CD4-positive, alpha-beta T cell treated with Interleukin-4 for 4 hours (primary cell): ENCODE measurements at places on chromosomes 12 and 14.

GRCh38 chr12:121365416-121366062 lies 13.3 kb upstream of the ANAPC5 start:
- no peak for DNase-seq

DNA sequence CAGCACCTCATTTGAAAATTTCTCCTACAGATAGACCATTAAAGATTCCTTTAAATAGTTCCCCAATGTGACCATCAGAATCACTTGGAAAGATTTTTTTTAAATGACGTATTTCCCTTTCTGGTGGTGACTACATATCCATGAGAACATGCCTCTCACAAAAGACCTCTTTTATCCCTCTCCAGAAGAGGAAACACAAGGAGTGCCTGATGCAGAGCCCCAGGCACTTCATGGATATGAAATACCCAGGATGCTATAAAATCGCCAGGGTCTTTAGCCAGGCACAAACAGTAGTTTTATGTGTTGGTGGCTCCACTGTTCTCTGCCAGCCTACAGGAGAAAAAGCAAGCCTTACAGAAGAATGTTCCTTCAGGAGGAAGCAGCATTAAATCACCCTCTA lies 97.1 kb downstream of the ETNK1 start:
- DNase-seq, result no peak

- DNase-seq, result no peak
Observed at GRCh38 chr12:109018296-109018695, 2.6 kb downstream of the SVOP start.

DNA sequence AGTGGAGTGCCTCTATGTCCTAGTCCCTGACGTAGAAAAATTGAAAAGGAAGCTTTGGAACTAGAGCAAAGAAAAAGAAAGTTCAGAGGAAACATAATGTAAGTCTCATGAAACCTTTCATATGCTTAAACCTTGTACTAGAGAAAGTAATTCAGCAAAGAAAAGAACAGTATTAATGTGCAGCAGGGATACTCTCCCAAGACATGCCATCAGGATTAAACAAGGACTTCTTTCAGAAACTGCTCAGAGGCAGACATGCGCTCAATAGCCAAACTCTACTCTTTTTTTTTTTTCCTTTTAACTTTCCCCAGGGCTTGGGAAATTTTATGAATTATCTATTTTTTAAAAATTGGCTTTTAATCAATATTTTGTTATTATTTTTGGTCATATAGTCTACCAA lies 7.1 kb upstream of the ASB8 start:
- DNase-seq, result no peak

GRCh38 chr12:98370976-98371375 lies 144.4 kb upstream of the TMPO start:
- no peak for DNase-seq

DNA sequence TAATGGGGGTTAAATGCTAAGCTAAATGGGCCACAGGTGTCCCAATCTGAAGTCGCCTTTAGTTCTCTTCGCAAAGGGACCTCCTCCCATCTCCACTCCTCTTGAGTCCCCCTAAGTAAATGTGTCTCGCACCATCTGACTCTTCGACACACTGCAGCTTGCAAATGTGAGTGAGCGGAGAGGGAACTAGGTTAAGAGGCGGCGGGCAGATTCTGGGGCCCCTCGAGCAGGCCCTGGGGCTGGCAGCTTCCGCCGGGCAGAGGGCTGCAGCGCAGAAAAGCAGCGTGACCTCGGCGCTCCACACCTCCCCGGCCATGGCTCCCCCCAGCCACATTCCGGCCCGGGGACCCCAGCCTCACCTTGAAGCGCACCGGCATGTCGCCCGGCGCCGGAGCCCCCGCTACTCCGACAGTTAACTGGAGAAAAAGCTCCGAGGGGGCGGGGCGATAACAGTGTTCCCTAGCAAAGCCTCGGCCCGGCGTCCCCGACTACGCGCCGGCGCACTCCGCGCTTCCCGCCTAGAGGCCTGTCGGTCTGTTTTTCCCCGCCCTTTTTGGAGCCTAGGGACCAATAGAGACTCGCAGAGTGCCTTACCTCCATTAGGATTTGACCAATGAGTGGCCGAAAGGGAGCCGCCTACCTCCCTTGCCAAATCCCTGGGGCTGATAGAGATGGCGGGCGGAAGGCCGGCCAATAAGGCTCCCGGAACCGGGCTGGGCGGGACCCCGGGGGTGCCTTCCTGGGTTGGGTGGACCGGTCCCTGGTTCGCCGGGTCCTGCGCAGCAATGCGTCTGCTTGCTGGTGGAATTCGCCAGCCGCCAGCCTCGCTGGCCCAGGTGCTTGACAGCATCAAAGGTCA lies at the start of gene MDM1:
Gene MDM1 (minus strand): TSS at position 494 of the 859 bp plus-strand sequence. CDS start 117 bp downstream, at position 377.
- DNase-seq, result peak; percentile 98

DNA sequence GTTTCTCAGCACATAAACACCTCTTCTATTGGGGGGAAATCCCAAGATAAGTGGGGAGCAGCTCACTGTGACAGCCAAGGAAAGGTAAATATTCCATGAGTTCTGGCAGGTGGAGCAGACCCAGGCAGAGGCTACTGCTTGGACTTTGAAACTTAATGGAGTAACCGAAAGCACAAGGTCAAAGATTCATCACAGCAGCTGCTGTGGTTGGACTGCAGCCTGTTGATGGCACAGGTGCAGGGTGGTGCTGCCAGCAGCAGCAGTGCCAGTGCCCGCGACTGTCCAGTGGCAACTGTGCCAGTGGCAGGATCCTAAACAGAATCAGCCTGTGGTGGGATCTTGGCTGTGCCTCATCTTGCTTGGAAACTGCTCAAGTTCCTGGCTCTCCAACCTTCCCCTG lies 81.4 kb upstream of the ARID2 start:
- no peak for DNase-seq

DNA sequence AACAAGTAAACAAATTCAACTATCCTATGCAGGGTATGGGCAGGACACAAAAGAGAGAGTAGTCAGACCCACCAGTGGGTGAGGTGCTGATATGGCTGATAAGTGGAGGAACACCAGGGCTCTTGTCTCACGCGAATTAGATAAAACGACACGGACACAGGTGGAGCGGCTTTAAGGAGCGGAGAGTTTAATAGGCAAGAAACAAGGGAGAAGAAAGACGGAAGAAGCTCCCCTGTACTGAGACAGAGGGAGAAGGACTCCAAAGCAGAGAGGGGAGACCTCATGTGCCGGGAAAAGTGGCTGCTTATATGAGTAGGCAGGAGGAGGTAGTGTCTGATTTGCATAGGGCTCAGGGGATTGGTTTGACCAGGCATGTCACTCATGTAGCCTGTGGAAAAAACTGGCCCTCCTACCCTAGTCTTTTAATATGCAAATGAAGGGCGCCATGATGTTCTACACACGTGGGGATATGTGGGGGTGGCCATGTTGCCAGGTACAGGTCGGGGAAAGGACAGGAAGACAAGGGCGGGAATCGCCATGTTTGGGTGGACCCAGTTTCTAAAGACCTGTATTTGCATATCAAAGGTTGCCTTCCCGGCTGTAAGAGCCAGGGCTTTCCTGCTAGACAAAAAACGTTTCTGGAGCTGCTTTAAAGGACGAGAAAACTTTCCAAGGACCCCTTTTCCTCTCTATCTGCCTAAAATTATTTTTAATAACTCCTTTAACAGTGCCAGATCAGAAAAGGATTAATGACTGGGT lies 28.8 kb downstream of the RPGRIP1 start:
- DNase-seq, result peak; percentile 87

DNA sequence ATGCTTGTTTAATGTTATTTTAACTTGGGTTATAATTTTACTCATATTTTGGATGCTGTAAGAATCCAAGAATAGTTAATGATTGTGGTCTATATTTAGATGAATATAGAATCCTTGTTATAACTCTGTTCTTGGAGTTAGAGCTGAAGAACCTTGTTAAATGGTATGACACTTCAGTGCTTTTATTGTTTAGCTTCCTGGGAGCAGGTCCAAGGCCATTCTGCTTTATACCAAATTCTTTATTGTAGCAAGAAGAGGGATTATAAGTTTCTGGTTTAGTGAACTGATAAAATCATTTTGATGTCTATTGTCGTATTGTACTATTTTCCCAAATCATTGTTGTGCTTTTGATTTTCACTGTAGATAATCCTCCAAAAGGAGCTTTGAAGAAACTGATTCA lies 69.4 kb downstream of the MIA2 start:
- DNase-seq, result no peak

DNA sequence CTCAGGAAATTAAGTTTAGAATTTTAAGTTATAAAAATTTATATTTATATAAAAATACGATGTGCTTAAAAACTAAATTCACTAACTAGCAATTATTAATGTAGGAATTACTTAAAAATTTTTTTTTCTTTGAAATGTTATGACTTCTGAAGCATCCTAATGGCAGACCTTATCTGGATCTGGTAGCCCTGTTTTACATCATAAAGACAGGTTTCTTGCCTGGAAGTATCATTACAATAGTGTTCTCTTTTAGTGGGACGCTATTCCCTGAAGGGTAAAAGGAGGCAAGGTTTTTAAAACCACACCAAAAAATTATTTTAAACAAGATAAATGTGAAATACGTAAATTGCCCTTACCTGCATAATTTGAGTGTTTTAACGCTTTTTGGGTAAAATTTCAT lies 2.1 kb downstream of the WDR20 start:
- DNase-seq, result no peak

- no peak for DNase-seq
Observed at GRCh38 chr12:52942066-52942900, 6.6 kb upstream of the KRT18 start.

DNA sequence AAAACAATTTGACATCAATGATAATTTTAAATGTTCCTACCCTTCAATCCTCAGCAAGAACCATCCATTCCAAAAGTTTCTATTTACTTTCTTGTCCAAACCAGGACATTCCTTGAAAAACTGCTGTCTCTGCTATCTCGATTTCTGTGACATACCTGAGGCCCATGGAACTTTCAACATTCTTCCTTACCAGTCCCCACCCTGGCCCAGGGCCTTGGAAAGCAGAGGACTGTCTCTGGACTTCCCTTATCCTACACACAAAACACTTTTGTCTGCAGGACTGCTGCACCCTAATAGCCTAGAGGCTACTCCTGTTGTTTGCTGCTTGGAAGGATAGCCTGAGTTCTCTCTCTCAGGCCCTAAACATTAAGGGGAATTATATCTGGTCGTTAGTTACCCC lies 151.8 kb upstream of the DHRS4 start:
- DNase-seq, result no peak
